ENCODE measurements at places on chromosomes 16 and 17. TPM values are rescaled to one million over a fixed set of nuclear protein-coding genes. Genes with fewer than 3 reads are reported as not detected.

- DNase-seq = no peak
These were observed 490.5 kb upstream of the CA10 start for GRCh38 chr17:52648995-52649394.

GRCh38 chr16:2919511-2920255, 8.0 kb downstream of the FLYWCH1 start:
- peak; percentile 67 for DNase-seq

PRSS27 gene
- 1.5 TPM for total RNA-seq

DNA sequence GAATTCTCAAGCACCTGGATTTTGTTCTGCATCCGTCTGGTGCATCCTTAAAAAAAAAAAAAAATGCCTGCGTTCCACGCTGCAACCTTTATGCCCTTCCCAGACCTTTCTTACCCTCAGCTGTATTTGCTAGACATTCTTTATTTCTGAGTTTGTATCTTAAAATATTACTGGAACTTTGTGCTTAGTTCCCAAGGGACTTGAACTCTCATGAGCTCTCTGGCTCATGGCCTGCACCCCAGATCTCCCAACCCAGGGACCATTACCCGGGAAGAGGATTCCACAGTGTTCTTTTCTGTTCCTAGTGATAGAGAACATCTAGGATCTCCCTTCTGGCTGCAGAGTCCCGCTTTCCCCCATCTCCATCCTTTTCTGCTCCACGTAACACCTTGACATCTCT, 28.9 kb upstream of the CLEC18A start:
- no peak for DNase-seq

DNA sequence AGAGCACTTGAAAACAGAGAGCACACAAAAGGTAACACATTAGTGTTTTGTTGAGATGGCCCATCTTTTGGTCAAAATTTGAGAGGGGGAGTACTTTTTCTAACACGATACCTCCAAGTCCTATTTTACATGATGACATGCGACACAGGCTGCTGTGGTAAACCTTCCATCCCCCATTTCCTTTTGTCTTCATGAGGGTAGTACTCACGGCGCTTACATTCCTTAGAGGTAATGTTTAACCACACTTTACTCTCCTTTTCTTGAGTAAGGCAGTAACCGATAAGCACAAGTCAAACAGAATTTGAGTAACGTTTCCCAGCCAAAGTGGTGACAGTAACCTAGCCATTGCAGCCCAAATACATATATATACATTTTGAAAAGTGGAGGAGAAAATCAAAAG, 35.8 kb upstream of the PITPNM3 start:
- DNase-seq = no peak

DNA sequence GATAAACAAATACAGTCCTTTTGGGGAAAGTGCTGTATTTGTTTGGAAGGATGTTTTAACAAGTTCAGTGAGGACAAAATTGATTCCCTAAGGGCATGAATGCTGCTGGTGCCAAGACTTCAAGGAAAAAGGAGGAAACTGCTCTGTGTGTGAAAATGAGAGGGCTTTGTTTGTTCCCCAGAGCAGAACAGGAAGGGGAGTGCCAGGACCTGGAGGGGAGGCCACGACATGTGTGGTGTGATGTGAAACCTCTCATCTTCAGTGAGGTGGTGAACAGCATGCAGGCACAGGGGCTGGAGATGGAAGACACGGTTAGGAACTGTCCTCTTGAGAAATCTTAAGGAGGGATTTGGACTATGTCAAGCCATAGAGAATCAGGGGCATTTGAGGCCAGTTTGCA, 46.6 kb upstream of the GRIN2A start:
- DNase-seq = no peak

DNA sequence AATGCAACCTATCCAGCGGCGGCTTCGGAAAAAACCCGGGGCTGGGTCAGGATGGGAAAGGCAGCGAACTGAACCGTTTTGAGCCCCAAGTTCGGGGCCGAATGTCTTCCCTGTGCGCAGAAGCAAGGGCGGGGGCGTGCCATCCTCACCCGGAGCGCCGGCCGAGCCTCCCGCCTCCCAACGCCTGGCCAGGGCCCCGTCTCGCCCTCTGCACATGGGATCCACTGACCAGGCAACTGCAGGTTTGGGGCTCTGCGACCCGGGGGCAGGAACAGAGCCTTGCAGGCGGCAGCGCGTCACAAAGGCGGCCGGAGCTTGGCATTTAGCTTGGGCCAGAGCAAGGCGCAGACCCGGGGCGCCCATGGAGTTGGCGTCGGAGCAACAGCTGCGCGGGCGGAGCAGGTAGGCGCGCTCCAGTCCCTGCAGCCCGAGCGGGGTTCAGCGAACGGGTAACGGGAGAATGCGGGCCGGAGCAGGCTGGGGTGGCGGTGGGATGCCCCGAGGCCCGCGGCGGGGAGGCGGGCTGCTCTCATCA, at the start of gene FBXO39:
Gene FBXO39 (plus strand): TSS at position 345 of the 535 bp plus-strand sequence. CDS start 3,654 bp downstream, outside the sequence.
- no peak for DNase-seq

GRCh38 chr16:64150193-64150592, 971.7 kb downstream of the CDH11 start:
- DNase-seq = no peak

DNA sequence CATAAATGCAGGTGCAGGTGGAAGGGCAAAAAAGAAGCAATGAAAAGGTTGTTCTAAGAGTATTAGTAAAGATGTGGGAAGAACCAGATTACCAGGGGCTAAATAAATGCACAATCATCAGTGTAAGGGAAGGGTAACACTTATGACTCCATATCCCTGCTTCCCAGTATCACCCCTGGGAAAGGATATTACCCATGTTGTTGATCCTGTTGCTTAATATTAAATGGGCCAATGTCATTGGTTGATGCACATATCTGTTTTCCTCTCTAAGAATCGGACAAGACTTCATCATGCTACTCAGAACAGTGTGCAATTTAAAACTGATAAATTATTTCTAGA, 34.7 kb upstream of the ABCA6 start:
- DNase-seq = no peak

ZPBP2 gene
- not detected for total RNA-seq

GRCh38 chr16:46907061-46907774, 23.1 kb downstream of the GPT2 start:
- DNase-seq = no peak

IKZF3 gene
- 33.1 TPM for total RNA-seq

SLC6A4 gene
- 0.12 TPM for total RNA-seq

DNA sequence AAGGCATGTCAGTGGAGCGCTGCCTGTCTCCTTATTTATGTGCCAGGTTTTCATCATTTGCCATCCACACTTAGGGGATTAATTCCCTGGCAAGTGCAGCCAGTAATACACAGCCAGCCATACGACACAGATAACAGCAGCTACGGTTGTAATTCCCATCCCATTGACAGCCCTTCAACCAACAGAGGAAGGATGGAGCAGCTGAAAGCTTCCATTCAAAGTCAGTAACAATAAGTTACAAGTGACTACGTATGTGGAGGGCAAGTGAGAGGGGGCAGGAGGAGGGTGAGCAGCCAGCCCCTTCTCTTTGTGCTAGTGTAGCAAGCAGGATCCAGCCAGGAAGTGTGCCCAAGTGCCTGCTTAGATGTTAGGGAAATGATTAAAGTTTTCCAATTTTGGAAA, 53.8 kb upstream of the LYRM9 start:
- no peak for DNase-seq

- no peak for DNase-seq
These were observed 109.7 kb upstream of the NUDT7 start for GRCh38 chr16:77612596-77612995.

- DNase-seq = no peak
These were observed 135.0 kb downstream of the GSG1L start for GRCh38 chr16:27928542-27928941.

DNA sequence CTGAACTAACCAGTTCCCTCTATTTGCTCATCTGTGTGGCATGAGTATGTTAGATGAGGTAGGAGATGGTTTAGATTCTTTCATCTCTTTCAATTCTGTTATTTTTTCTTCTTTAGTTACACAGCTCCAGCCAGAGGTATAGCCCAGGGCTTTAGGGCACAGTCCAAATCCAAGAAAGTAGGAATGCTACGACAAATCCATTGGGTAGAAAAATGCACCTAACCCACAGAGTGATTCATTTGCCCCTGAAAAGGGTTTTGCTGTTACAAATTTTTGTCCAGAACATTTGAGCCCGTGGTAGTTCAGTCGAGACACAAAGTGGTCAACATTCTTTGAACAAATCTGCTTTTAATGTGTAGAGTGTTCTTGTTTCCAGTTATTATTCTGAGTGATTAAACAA, 250.7 kb downstream of the HS3ST3A1 start:
- no peak for DNase-seq

Data from activated CD4-positive, alpha-beta T cell treated with anti-CD3 and anti-CD28 coated beads, Interleukin-2, amount 10 ng/mL, durations not matched to agents 7 days and 5 days (primary cell).